EL (cell line): ENCODE measurements at places on chromosomes 2 and 18.

- no peak for DNase-seq
These were observed 56.0 kb upstream of the PTPRM start for GRCh38 chr18:7511106-7511505.

GRCh38 chr18:26487437-26487836, 60.9 kb downstream of the KCTD1 start:
- DNase-seq: peak; percentile 24

GRCh38 chr18:12309683-12310198, 1.7 kb downstream of the TUBB6 start:
- no peak for DNase-seq

- DNase-seq: no peak
These were observed 426.1 kb downstream of the DCC start for GRCh38 chr18:52766002-52766545.

DNA sequence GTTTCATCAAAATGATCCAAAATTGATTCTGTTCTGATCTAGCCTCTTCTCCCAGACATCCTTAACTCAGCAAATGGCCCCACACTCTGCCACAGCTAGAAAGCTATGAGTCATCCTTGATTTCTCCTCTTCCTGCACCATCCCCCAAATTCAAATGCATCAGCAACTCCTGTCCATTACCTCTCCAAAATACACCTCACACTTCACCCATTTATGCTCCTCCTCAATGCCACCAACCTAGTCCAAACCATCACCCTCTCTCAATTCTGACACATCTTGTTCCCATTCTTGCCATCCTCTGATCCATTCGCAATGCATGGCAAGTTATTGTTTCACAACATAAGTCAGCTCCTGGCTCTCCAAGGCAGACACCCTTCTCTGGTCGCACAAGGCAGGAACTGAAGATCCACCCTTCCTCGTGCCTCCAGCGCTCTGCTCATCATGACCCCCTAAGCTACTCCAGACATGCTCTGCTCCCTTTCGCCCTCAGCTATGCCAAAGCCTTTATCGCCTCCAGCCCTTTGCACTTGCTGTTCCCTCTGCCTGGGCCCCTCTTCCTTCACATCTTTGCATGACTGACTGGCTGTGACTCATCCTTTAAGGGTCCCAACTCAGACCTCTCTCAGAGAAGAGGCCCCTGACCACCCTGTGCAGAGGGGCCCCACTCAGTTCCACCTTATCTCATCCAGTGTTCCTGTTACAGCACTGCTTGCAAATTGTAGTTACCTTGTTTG, 83.6 kb downstream of the MREG start:
- DNase-seq: peak; percentile 39

DNA sequence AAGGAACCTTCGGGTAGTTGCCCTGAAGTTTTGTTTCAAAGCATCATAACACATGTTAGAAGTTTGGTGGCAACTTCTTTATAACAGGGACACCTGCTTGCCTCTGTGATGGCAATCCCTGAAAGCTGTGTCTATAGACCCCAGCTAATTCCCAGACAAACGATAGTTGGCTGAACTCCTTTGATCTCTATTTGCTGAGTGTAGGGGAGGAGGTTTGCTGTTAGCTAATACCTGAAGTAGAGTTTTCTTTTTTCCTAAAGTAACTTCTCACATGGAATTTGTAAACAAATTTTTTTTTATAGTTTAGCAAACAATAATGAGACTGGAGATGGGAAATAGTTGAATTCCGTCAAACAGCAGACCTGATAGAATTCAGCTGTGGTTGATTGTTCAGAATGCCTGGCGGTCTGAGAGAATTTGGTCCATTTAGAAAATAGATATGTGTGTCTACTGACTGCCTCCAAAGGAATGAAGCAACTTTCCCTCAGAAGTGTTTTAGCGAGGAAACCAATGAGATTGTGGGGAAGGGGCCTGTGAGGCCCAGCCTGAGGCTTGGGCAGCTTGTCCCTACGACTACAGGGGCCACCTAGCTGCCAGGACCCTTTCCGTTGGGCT, 123.5 kb upstream of the EPAS1 start:
- no peak for DNase-seq

GRCh38 chr2:151299920-151300539, 10.6 kb upstream of the NMI start:
- no peak for DNase-seq

DNA sequence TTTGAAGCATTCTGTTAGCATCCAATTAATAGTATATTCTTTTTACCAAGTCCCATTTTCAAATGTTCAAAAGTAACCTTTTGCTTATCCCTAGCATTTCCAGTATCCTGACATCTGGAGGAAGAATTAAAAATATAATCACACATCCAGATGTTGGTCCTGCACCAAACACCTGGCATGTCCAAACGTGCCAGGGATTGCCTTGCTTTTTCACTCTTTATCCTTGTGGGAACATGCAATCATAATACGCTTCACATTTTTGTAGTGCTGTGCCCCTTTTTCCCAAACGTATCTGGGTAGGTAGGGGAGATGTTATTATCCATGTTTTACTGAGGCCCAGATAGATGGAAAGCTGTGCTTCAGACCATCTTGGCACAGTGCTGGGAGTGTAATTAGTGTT, 133.0 kb downstream of the TPGS2 start:
- no peak for DNase-seq

DNA sequence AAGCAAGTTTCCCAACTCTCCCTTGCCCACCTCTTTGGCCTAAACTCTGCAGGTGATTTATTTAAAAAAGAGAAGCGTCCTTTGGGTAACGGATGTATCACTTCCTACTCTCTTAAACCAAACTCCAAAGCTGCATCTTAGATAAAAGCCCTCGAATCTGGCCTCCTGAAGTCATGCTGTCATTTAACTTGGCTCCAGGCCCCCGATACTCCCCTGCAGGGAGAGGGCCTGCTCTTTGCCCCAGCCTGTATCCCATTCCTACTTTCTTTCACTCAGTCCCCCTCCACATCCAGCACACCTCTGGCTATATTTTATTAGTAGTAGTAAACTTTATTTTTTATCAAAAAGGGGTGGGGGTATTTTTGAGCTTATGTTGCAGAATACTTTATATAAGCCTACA, 19.0 kb downstream of the TEKT4 start:
- no peak for DNase-seq
